Activated CD4-positive, alpha-beta T cell treated with anti-CD3 and anti-CD28 coated beads for 4 hours (primary cell): ENCODE measurements at places on chromosomes 1 and 21.

GRCh38 chr1:48931506-48932192, 155.0 kb upstream of the BEND5 start:
- no peak for DNase-seq

DNA sequence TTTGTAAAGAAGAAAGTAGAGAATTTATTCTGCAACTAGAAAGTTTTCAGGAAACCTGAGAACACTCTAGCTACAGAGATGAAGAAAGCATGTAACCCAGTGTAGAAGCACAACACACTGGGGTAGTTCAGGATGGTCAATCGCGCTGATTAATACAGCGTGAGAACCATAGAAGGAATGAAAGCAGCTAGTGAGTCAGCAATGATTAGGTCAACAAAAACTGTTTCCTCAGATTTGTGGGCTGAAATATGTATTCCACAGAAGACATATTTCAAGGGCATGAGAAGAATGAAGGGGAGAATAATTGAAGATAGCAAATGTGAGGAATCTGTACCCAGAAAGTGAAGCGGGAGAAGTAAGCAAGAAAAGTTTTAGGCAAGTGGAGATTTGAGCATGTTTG, 97.8 kb upstream of the ADGRL2 start:
- no peak for DNase-seq

- DNase-seq, result no peak
These were observed 29.2 kb upstream of the KIF1B start for GRCh38 chr1:10181154-10181553.

DNA sequence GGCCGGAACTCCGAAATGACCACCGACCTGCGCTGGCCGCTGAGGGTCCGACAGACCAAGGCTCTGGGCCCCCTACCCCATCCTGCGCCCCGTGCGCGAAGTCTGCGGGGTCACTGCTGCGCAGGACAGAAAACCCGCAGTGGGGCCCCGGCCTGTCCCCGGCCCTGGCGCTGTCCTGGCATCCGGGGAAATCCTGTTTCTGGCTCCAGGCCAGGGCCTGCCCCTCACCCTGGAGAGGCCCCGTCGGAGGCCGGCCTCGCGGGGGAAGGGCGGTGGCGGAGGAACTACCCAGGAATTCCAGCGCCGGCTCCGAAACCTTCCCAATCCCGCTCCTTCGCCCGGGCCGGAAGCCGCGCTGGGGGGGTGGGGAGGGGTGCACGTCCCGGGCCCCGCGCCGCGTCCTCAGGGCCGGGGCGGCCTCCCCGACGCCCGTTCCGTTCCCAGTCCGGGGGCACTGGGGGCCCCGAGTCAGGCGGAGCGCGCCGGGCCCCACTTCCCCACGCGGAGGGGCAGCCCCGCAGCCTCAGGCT, 77.0 kb downstream of the MORN1 start:
- DNase-seq, result no peak

- DNase-seq, result no peak
These were observed 5.2 kb upstream of the ARID1A start for GRCh38 chr1:26690576-26691031.

DNA sequence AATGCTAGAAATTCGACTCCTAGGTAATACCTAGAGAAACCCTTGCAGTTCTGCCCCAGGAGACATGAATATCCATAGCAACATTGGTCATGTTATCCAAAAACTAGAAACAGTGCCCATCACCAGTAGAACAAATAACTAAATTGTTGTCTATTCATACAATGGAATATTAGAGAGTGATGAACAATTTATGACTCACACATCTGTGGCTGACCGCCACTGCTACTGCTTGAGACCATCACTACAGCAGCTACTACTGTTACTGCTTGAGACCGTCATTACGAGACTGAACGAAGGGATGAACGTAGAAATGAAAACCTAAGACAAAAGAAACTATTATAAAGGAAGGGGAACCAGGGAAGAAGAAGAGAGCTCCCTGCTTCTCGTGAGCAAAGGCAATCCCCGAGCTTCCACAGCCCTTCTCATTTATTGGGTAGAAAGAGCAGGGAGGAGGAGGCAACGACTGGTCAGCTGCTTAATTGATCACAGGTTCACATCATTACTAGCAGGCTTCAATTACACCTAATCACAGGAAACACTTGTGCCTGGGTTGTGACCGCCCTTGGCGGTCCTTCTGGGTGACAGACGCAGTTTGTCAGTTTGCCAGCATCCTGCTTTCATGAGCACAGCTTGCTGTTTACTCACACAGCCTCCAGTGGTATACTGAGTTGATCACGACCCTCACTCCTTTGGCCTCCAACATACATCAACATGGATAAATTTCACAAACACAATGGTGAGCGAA, 14.1 kb upstream of the PADI4 start:
- no peak for DNase-seq

DNA sequence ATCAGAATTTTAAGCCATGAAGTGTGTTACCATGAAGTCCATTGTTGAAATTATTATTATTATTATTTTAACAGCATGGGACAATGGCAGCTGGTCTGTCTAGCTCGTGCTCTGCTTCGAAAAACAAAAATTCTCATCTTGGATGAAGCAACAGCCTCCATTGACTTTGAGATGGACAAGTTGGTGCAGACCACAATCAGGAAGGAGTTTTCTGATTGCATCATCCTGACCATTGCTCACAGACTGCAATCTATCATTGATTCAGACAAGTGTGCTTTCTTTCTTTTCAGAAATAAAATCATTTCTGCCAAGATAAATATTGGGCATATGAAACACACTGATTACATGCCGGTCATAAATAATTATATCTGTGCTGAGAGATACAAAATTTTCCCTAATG, 21.0 kb downstream of the HSPA13 start:
- no peak for DNase-seq

DNA sequence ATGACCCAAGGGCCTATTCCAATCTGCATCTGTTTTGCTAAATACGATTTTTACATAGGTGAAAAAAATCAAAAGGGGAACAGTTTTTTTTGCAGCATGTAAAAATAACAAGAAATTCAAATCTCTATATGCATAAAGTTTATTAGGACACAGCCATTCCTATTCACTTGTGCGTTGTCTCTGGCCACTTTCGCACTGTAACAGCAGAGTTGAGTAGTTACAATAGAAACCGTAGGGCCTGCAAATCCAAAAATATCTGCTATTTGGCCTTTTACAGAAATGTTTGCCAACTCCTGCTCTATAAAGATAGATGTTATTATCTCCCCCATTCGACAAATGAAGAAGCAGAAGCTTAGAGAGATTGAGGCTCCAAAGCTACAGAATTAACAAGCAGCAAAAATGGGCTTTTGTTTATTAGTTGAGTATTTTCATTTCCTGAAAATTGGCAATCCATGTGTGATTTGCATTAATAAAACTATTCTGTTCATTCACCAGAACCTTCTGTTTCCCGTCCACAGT, 5.5 kb downstream of the DYNLT5 start:
- DNase-seq, result no peak

DNA sequence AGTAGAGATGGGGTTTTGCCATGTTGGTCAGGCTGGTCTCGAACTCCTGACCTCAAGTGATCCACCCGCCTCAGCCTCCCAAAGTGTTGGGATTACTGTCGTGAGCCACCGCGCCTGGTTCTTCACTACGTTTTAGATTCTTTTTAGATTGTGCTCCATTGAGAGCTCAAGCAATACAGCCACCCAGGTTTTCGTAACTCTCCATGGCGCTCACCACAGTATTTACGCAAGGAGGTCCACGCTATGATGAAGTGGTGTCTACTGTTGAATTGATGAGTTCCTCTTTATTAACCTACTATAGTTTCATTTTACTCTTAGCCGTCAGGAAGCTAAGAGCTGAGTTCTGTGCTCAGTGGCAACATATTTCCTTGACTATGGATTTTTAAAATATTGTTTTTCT, 1.8 kb upstream of the KIF1B start:
- DNase-seq, result no peak
